Ovary (tissue), 10 donors: ENCODE measurements at places on chromosomes 13 and 19.

DNA sequence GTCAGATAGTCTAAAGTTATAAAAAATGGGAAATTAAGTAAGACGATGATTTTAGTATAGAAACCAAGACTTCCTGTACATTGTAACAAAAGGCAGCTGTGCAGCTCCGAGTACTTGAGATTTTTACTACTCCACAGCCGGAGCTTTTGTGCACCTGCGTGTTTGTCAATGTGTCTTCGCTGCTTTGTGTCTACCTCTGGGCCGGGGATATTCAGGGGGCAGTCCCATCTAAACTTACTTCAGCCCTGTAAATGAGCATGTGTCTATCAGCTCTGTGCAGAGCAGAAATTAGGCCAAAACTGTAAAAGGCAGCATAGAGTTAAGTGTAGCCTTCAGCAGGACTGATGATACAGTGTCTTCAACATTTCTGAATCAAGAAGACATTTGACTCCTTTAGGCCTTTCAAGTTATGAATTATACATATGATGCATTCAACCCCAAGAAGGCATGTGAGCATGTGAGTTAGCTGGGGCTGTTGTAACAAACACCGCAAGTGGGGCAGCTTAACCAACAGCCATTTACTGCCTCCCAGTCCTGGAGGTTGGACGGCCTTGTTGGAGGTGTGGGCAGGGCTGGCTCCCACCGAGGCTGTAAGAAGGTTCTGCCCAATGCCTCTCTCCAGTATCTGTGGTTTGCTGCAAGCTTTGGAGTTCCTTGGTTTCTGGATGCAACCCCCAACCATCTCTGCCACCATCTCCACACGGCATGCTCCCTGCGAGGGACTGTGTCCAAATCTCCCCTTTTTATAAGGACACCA is 191.0 kb upstream of the IRS2 start:
- DNase-seq: no peak

- no peak for DNase-seq
Measured at GRCh38 chr13:24672141-24673132, 7.8 kb upstream of the ATP12A start.

DNA sequence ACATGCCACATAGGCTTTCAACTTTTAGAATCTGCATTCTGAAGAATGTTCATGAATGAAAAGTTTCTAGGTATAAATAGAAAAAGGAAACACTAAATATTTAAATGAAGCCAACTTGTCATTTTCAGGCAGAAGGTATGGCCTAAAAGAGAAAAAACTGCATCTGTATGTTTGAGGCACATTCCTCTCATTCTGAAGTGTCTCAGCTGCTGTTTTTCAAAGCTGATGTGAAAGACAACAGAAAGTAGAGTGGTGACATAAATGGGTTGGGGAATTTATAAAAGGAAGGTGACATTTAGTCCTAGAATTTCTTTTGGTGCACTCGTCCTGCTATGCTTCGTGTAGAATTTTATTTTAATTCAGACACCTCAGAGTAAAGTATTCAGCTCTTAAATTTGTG is 539.6 kb upstream of the SLITRK5 start:
- DNase-seq: no peak

GRCh38 chr13:113208421-113209335 is at the start of gene PCID2:
PCID2 (minus strand) TSS chr13:113208669; CDS start chr13:113208634, 35 bp downstream.
- peak; percentile 86 for DNase-seq

DNA sequence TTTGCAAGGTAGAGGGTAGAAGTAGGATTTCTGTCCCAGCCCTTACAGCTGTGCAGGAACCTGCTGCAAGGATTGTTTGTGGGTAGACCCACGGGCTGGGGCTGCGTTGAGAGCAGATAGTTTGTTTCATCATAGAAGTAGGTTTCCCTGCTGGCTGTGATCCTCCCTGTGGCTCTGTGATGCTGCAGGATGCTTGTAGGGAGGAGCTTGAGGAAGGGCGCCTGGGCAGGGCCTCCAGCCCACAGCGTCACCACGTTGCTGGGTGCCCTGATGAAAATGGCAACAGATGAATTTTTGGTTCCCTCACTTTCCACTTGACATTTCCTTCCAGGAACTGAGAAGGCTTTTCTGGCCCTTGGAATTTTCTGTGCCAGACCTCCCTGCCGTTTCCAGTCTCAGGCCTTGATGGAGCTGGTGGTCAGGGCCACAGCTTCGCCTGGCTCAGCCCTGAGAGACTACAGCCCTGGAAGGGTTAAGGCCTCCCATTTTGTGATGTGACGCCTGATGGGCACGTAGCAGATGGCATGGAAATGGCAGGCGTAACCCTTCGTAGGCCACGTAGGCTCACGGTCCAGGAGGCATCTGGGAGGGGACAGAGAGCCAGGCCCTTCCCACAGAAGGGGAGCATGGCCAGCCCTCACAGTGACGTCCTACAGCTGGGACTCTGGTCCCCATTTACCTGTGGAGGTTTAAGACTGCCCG is 42.2 kb downstream of the GATAD2A start:
- no peak for DNase-seq

GRCh38 chr19:45418802-45419201 is 4.9 kb downstream of the ERCC1 start:
- DNase-seq: no peak

DNA sequence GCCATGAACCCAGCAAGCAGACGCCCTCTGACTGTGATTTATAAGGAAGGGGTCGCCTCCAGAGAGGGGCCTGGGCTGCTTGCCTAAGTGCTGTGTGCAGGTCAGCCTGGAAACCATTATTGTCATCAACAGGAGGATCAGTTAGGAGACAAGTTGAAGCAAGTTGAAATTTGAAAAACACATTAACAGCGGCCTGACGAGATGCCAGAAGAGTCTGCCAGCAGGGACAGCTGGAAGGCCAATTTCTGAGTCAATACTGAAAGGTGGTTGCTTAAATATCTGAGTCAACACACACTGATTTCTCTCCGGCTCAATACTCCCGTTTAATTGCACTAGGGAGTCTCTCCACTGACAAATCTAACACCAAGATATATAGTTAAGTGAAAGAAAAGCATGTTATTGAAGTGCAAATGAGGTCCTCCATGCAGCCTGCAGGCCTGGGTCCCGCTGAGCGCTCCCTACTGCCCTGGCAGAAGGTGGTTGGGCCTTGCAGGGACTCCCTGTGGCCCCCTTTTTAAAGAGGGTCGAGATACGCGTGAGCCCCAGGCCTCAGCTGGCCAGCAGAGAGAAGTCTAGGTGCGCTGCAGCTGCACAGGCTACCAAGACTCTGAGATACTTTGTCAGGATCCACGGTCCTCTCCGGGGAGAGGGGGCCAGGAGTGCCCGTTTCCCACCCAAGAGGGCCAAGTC is 91.1 kb downstream of the RNASEH2B start:
- DNase-seq: peak; percentile 30
